ENCODE measurements at places on chromosomes 5 and 9.
A peak's percentile ranks its signal among the peaks of the same experiment; 100 is the strongest.

DNA sequence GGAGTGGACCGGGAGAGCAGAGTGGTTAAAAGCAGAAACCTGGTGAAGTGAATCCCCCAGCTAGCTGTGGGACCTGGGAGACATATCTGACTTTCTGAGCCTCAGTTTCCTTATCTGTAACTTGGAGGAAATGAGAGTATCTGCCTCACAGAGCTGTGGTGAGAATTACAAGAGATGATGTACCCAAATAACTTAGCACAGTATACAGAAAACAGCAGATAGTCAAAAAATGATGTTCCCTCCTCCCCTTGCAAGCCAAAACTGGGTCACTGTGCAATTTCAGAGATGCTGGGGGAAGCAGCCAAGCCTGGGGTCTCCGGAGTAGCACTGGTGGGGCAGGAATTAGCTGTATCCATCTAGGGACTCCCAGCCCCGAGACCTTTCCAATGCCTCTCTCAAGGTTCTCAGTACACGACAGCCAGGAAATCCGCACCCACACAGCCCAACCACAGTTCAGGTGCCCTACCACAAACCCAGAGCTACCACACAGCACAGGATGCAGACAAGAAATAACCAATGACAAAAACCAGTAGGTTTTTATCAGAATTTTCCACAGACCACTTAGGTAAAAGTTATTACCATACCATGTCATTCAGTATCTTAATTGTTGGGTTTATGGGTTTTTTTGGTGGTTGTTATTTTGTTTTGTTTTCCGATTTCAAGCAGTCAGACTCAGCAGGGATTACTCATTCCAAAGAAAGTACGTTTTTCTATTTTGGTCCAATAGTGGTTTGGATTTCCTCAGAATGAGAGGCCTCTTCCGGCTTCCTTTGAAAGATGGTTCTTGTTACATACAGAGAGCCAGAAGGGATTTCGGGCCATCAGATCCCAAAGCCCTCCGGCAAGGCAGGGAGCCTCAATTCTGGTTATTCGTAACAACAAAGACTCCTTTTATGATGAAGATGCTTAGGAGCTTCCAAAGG is 4.9 kb upstream of the HRH2 start:
- peak; percentile 34 for DNase-seq

DNA sequence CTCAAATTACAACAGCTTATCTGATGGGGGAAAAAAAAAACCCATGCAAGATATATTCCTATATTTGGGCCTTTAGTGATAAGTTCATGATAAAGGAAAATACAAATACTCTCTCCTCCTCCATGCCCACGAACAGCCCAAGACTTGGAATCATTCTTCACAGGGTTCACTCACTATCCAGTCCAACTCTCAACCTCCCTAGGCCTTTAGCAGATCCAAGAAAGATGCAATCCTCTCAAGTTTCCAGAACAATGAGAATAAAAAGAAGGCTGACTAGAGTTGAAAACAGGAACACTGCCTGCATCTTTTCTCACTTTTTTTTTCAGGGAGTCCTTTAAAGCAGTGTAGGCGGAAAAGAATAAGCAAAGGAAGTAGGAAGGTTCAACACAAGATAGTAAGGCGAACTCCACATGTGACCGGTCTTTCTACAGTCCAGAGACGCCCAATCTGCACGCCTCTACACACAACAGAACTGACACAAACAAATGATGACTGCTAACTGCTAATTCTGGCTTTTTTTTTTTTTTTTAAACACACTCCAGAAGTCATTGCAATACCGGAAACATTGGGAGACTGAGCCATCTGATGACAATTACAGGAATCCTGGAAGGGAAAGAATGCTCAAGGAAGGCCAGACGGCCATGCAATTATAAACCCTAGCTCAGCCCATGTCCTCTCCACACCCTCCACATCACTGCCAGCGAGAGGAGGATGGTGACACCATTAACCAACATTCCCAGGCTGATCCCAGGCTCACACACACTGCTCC is 75.4 kb downstream of the BNC2 start:
- peak; percentile 92 for DNase-seq

DNA sequence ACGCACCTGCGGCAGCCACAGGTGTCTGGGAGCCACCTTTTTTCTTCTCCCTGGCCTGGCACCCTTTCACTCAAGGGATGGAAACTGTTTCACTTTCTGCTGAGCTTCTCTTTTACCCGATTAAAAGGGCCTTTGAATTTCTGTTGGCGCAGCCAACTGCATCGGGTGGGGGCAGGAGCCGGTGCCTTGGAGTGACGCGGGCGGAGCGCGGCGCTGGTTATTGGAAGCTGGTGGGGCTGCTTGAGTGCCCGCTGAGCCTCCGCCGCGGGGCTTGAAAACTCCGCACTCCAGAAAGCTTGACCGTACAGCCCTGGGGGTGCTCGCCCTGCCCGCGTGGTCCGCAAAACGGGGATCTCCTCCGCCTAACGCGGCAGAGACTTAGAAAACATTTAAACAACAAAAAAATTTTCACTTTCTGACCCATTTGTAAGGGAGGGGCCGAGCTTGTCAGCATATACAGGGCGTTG is 52.0 kb upstream of the TJP2 start:
- no peak for DNase-seq

GRCh38 chr5:17004441-17005106 is 68.5 kb upstream of the MYO10 start:
- DNase-seq, result no peak

DNA sequence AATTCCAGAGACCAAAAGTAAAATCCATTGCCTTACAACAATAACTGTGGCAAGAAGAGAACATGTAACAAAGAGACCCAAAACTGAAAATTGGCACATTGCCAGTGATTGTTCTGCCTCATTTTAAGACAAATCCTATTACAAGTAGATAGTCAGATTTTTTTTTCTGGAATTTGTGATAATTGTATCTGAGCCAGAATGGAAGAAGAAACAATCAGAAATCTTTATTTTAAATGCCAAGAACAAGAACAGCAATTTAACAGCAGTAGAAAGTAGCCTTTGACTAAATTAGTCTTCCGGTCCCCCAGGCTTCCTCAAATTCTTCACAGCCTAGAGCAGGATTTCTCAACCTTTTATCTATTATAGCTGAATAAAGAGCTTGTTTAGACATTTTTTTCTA is 106.7 kb upstream of the PTPN3 start:
- no peak for DNase-seq

DNA sequence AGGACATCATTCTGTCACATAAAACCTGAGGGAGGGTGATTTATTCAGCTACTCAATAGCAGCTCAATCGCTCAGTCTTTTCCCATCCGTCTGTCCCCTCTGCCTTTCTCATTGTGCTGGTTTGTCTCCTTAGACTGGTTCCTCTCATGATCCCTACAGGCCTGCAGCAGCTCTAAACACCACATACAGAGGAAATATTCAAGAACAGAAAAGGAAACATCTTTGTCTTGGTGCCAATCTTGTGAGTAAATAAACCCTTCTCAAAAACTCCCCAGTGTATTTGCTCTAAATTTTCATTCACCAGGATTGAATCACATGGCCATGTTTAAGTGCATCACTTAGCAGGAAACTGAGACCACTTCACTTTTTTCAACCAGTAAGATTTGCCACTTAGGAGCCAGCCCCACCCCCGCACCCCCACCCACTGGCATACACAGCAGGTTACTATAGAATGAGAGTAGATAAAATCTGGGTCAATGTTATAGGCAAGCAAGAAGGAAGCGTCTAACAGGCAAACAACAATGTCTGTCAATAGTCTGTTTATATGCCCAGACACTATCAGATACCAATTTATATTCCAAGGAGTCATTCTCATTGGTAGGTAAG is 895.5 kb upstream of the DMAC1 start:
- no peak for DNase-seq

DNA sequence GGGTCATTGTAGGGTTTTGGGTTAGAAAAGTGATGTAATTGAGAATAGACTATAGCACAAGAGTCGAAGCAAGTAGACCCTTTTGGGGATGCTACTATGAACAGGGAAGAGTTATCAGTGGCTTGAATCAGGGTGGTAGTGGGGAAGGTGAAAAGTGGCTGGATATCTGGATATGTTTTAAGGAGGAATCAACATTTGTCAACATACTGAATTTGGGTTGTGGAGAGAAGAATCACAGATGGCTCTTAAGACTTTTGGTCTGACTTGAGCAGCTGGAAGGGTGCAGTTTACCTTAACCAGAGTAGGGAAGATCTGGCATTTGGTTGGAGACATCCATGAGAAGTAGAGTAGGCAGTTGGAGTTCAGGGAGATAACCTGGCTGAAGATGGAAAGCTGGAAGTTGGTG is 38.5 kb upstream of the FCHO2 start:
- DNase-seq, result no peak

DNA sequence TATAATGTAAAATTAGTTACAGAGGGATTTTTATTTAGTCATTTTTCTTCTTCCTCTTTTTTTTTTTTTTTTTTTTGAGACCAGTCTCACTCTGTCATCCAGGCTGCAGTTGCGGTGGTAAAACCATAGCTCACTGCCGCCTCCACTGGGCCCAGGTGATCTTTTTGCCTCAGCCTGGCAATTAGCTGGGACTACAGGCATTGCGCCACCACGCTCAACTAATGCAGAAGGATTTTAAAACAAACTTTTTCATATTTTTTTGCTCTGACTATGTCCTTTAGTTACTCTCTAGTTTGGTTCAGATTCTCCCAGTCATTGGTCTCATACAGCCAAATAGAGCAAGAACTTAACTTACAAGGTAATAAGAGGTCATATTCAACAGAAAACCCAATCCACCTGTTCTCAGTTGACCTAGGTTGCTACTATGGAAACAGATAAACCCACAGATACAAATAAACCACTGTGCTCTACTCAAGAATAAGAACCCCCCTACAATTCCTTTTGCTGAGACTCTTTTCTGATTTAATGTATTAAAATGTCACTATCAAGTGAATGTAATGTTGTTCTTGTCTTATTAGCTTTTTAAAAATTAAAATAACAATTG is 50.1 kb upstream of the TTC39B start:
- no peak for DNase-seq

DNA sequence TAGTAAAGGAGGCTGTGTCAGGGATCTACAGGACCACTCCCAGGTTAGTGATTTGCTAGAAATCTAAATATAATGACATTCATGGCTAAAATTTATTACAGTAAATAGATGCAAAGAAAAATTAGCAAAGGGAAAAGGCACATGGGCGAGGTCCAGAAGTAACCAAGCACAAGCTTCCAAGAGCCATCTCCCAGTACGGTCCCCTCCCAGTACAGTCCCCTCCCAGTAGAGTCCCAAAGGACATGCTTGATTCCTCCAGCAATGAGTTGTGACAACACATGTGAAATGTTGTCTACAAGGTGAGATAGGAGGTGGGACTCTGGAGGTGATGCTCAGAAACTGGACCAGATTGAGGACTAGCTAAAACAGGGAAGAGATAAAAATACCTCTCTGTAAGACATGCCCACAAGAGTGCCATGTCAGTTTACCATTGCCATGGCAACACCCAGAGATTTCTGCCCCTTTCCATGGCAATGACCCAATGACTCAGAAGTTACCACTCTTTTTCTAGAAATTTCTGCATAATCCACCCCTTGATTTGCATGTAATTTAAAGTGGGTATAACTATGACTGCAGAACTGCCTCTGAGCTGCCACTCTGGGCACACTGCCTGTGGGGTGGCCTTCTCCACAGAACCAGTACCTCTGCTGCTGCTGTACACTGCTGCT is 27.9 kb upstream of the CEMIP2 start:
- DNase-seq, result no peak

DNA sequence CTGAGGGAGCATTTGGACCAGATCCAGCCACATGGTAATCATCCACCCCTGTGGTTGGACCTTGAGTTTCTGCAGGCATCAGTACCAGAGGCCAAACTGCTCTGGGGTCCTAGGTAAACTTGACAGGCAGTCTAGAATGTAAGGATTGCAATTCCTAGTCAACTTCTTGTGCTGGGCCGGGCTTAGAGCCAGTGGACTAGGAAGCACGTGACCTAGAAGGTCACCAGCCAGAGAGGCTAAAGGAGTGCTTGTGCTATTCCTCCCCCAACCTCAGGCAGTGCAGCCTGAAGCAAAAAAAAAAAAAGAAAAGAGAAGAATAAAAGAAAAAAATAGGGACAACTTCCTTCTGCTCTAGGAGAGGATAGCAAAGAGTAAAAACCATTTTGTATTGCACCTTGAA is 406.2 kb upstream of the FTMT start:
- DNase-seq, result no peak

- DNase-seq, result no peak
Observed at GRCh38 chr5:16726538-16726946, 109.7 kb upstream of the RETREG1 start.

DNA sequence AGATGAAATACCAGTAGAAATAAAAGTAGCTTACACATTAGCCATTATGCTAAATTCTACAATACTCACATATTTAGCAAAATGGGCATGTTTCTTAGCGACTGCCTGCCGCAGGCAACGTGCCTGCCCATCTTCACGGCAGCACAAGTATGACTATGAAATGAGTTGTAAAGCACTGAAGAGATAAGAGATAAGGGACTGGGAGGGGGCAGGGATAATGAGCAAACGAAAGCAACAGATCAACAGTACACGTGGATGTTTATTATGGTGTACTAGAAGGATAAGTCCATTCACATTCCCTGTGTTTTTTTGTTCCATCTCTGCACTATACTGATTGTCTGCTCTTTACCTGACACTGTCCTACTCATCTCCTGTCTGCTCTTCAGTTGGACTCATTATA is 44.1 kb upstream of the KCNN2 start:
- DNase-seq, result no peak

- no peak for DNase-seq
Observed at GRCh38 chr5:1063661-1064382, 48.0 kb downstream of the SLC12A7 start.

DNA sequence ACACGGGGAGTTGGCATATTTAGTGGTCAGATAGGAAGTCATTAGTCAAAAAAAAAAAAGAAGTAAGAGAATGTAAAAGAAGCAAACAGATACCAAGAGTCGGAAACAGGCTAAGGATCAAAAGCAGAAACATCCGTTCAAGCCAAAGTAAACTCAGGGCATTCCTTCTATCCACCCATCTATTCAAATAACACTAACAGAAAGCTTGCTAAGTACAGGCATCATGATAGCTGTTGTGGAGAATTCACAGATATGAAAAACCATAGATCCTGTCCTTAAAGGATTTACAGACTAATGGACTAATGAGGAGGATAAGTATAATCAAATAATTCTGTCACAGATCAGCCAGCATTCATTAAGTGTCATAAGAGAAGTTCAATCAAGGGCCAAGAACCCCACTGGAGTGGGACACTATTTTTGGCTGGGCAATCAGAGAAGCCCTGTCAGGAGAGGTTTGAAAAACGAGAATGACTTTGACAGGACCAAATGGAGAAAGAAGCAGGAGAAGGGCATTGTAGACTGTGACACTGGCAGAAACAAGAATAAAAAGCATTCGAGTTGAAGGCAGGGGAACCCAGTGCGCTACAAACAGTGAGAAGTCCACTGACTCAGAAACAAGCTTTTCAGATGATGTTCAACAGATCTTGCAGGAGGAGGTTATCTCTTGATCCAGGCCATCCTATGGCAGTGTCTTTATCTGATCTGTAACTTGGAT is 154.2 kb upstream of the TSLP start:
- DNase-seq, result no peak

- DNase-seq, result no peak
Observed at GRCh38 chr9:30519166-30519565, 1865.3 kb upstream of the ACO1 start.

GRCh38 chr9:21681641-21682040 is 120.8 kb upstream of the MTAP start:
- peak; percentile 78 for DNase-seq

Measured in AG09309 (cell line).